HuH-7.5 (cell line): ENCODE measurements at places on chromosomes 2 and 18.

DNA sequence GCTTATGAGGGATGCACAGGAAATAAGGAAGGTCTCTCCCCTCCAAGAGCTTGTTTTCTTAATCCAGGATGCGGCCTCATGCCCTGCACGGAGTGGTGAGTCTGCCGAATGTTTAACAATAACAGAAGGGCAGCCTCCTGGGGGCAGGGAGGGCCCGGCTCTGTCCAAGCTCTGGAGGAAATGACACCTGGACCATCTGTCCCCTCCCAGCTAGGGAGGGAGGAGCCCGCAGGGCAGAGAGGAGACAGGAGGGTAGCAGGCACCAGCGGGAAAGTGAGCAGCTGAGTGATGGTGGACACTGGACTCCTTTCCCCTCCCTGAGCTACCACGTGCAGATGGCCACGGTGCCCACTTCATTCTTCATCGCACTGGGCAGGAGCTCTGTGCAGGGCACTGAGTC, 398.2 kb upstream of the MYT1L start:
- no peak for DNase-seq

GRCh38 chr2:10312437-10312957, 9.8 kb downstream of the HPCAL1 start:
- no peak for DNase-seq

DNA sequence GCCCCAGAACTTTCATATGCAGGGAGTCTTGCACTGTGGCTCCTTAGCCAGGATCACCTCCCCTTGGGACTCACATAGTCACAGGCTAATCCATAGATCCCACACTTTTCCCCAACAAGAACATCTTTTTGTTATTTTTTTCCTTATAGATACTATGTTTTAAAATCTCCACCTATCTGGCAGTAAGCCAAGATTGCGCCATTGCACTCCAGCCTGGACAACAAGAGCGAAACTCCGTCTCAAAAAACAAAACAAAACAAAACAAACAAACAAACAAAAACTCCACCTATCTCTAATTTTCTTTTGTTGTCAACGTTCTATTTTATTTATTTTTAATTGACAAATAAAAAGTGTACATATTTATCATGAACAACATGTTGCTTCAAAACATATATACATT, 141.7 kb downstream of the PDE11A start:
- no peak for DNase-seq

DNA sequence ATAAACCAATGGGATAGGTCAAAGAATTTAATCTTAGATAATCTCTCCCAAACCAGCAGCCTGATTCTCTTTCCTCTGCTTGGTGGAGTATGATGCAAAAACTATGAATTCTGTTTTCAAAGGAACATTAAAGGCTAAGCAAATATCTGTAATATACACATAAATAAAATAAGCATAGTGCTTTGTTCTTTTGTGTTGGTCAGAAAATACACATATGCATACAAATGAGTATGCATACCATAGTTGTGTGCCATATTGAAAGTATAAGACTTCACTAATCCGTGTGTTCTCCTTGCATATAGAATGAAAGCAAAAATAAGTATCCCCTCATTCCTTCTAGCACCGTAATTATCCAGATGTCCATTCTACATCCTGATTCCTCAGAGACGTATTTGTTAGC, 1949.7 kb upstream of the CELF4 start:
- no peak for DNase-seq

GRCh38 chr2:54560146-54560881, 104.2 kb downstream of the SPTBN1 start:
- no peak for DNase-seq

DNA sequence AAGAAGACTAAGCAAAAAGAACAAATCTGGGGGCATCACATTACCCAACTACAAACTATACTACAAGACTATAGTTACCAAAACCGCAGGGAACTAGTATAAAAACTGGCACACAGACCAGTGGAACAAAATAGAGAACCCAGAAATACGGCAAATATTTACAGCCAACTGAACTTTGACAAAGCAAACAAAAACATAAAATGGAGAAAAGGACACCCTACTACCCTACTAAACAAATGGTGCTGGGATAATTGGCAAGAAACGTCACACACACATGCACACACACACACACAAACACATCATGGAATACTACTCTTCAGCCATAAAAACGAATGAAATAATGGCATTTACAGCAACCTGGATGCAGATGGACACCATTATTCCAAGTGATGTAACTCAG, 53.3 kb downstream of the SESTD1 start:
- no peak for DNase-seq

GRCh38 chr2:167057446-167057845, 169.2 kb downstream of the XIRP2 start:
- DNase-seq: no peak

GRCh38 chr2:128458505-128458904, 139.8 kb upstream of the HS6ST1 start:
- no peak for DNase-seq

DNA sequence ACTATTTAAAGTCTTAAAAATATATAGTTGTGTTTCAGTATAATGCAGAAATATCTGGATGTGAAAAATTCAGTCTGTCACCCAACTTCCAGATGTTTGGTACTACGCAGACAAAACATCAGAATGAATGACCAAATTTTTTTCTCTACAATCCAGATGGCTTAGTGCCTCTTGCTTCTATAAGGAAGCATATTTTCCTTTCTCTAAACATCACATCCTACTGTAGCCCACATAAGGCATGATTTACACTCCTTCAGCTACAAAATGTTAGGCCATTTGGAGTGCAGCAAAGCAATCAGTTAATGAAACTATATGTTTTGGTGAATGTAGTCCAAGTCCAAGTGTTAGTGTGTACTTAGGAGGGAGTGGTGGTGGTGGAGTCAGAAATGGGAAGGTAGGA, 162.9 kb upstream of the SIX2 start:
- DNase-seq: no peak

DNA sequence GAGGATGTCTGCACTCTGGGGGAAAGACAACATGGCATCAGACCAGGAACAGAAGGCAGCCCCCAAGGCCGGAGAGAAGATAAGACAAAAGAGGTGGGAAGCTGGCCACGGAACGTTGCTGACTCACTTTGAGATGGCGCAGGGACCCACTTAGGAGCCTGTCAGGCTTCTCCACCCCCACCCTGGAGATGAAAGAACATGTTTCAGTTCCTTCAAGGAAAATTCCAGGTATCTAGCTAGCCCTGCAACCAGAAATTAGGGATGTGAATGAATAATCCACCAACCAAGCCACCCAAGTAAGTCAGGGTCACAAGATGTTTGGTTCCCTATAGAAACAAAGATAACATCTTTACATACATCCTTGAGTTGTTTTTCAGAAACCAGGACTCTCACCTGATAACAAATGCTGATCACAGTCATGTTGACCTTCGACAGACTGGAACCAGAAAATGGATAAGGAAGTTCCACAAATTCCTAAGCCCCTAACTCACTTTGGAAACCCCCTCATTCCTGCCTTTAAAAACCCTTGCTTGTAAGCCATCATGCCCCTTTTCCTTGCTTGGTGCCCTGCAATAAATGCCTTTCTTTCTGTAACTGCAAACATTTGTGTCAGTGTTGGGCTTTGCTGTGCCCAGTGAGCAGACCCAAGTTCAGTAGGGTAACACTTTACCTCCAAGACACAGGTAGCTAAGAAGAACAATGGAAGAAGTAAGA, 31.9 kb downstream of the PSTPIP2 start:
- no peak for DNase-seq

DNA sequence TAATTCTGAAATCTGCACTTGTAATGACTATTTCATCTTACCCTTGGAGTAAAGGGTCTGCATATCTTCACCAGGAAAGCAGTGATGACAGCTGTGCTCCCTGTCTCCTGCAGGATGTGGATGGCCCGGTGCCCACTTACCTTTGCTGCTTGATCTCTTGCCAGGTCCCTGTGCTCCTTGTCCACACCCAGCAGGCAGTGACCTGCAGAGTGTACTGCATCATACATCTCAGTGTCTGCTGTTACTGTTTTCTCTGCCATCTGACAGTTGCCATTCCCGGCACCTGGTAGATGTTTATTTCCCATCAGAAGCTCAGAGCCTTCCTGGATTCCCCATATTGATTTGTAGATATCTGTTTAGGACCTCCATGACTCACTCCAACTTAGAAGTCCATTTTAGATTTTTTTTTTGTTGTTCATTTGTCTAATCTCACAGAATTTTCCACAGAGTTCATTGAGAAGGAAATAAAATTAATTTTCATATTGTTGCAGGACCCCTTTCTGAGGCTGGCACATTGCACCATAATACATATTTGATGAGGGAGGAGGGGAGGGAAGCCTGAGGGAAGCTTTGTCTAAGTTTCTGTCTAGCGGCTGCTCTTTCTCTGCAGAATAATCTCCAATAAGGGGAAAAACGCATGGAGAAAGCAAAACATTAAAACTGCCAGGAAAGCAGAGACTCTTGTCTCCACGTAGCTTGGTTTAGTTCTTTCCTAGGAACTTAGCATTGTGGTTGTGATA, 697.5 kb upstream of the RAB6C start:
- no peak for DNase-seq

- DNase-seq: no peak
These were observed 638.8 kb upstream of the VRK2 start for GRCh38 chr2:57407772-57408201.

- no peak for DNase-seq
These were observed 202.3 kb downstream of the KCNH7 start for GRCh38 chr2:162636206-162636728.

DNA sequence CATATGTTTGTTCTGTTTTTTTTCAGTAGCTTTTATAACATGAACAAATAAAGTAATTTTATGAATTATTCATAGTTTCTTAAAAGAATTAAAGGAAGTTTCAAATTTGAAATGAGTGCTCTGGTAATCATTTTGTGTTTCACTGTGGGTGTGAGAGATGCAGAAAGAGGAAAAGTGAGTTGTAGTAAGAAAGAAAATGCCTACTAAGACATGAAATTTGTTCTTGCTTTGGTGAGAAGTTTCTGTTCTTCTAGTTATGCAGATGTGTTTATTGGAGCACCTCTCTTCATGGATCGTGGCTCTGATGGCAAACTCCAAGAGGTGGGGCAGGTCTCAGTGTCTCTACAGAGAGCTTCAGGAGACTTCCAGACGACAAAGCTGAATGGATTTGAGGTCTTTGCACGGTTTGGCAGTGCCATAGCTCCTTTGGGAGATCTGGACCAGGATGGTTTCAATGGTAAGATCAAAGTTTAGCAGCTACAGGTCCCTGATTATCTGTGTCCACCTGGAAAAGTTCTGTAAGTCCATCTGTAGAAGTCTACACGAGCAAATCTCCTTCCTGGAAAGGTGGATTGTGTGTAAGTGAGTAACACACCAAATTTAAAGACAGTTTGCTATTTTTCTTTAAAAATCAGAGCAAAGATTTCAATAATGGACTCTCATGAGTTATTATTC, 51.4 kb downstream of the ITGAV start:
- DNase-seq: no peak

DNA sequence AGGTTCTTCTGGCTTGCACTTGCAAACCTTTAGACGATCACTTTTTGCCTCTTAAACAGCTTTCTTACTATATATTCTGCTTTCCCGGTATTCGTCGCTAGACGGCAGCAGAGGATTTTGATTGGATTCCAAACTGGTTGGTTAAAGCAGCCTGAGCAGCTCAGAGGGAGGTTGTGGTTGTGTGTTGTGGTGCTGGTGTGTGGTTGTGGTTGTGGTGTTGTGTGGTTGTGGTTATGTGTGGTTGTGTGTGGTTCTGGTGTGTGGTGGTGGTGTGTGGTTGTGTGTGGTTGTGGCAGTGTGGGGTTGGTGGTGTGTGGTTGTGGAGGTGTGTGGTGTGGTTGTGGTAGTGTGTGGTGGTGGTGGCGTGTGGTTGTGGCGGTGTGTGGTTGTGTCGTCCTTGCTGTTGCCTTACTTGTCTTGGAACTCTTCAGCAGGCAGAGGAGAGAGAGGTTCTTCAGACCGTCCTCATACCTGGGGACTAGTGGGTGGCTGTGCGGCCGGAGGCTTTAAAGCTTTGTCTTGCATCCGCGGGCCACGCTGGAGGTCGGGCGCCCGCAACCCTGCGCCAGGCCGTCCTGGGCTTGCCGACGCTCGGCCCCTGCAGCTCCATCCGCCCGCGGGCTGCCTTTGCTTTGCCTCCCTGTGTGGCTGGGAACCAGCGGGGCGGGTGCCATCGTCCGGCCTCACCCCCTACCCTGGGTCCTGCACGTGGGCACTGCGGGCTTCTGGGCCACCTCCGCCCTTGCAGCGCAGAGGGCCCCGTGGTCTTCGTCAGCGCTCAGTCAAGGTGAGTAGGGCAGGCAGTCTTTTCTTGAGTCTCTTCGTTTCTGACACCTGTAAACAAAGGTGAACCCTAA, 190.8 kb downstream of the ARHGAP28 start:
- DNase-seq: peak; percentile 31

GRCh38 chr2:218229239-218229638, 12.2 kb downstream of the ARPC2 start:
- no peak for DNase-seq

DNA sequence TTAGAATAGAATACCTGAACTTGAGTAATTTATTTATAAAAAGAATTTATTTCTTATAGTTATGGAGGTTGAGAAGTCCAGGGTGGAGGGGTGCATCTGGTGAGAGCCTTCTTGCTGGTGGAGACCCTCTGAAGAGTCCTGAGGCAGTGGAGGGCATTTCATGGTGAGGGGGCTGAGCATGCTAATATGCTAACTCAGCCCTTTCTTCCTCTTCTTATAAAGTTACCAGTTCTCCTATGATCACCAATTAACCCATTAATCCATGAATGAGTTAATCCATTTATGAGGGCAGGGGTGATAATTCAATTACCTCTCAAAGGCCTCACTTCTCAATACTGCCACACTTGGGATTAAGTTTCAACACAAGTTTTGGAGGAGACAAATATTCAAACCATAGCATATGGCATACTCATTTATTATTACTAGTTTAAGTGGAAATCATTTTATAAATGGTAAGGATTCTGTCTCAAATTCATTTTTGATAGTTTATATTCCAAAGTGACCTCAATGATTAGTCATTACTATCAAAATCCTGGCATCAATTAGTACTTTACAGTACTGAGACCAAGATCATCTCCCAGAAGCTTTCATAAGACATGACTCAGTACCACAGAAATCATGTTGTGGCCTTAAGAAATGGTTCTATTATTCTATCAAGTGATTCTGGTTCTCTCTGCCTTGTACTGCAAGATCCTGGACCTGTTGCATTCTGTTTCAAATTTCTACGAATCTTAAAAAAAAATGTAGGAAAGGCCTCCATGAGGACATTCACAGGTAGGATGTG, 5.5 kb downstream of the ZNF396 start:
- no peak for DNase-seq

DNA sequence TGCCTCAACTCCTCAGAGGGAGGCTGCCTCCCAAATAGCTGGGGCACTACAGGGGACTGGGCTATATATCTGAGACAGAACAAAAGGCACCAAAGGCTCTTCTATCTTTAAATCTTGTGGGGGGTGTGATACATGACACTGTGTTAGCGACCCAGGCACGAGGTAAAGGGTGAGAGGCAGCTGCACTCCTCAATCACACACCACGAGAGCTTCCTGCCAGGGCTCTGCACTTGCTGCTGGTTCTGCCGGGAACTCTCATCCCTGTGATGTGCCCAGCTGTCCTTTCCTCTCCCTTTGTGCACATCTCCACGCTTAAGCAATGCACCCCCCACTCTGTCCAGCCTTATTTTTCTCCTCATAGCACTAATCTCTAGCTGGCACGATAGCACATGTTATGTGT, 32.4 kb downstream of the NPC1 start:
- no peak for DNase-seq

- no peak for DNase-seq
These were observed 72.9 kb downstream of the KLF7 start for GRCh38 chr2:207092818-207093217.

- no peak for DNase-seq
These were observed 70.4 kb upstream of the HPCAL1 start for GRCh38 chr2:10232096-10232815.

- no peak for DNase-seq
These were observed 145.8 kb downstream of the ZFP36L2 start for GRCh38 chr2:43080571-43081021.

- DNase-seq: peak; percentile 37
These were observed 1.8 kb downstream of the SCN9A start for GRCh38 chr2:166373951-166374350.
